ENCODE measurements at places on chromosomes 11 and 22. TPM values are rescaled to one million over a fixed set of nuclear protein-coding genes. Genes with fewer than 3 reads are reported as not detected.

- DNase-seq: no peak
Observed at GRCh38 chr22:45731041-45731797, 59.6 kb downstream of the ATXN10 start.

DNA sequence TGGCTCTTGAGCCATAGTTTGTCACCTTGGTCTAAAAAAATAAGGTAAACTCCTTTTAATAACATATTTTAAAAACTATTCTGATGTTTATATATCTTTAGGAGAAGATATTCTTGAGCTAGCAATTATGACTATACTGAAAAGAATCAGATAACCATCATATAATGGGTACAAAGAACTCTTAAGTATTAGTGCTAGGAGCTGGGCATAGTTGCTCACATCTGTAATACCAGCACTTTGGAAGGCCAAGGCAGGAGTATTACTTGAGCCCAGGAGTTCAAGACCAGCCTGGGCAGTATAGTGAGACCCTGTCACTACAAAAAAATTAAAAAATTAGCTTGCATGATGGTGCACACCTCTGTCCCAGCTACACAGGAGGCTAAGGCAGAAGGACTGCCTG lies 54.0 kb upstream of the B3GNT6 start:
- no peak for DNase-seq

GRCh38 chr22:17969701-17970113 lies 54.7 kb downstream of the MICAL3 start:
- DNase-seq: no peak

PAMR1 gene
- total RNA-seq: 2.3 TPM

MS4A6A gene
- total RNA-seq: 0.16 TPM

DNA sequence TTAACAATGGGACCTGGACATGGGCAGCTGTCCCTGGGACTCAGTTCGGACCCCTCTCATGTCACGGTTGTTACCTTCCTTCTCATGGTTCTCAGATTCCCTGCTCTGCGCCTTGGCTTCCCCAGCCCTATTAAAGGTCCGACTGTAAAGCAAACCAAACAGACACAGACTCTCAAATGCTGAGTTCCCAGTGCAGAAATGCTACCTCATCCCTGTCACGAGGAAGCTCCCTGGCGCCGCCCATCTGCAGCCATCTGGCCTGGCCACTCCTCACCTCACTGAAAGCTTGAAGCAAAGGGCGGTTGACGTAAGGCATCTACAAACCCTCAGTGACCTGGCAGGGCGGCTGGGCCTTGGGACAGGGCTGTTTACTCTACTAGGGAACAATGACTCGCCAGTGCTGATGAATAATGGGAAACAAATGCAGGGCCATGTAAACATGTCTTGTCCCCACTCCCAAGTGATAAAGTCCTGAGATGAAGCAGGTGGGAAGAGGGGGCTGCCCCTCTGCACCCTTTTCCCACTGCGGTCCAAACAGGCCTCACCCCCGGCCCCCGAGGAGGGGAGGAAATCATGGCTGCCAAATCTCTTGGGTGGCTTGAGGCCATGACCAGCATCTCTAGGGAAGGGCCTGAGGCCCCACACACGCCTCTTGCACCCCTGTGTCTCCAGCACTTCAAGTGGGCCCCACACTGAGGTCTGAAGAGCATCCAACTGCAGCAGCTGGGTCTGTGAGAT lies 49.3 kb downstream of the SCUBE1 start:
- DNase-seq: no peak

FOXRED1 gene
- 64.4 TPM for total RNA-seq

- no peak for DNase-seq
Observed at GRCh38 chr11:110098645-110099044, 5.5 kb downstream of the ZC3H12C start.

TRIM29 gene
- 0.11 TPM for total RNA-seq

- peak; percentile 23 for DNase-seq
Observed at GRCh38 chr22:20531404-20532201, 24.2 kb downstream of the MED15 start.

KRTAP5-11 gene
- not detected for total RNA-seq

ABCC8 gene
- 4.1 TPM for total RNA-seq

PARVA gene
- total RNA-seq: 10.4 TPM

GRCh38 chr22:20464096-20464614 lies 26.5 kb upstream of the SCARF2 start:
- DNase-seq: no peak

GRCh38 chr11:44824300-44824704 lies 97.5 kb downstream of the TSPAN18 start:
- peak; percentile 67 for DNase-seq

FAR1 gene
- total RNA-seq: 58.8 TPM

CHRM1 gene
- total RNA-seq: not detected

GRCh38 chr11:119419834-119420492 lies 3.0 kb downstream of the THY1 start:
- no peak for DNase-seq

OR56A1 gene
- total RNA-seq: 0.35 TPM

- no peak for DNase-seq
Observed at GRCh38 chr11:92246630-92247029, 22.0 kb downstream of the FAT3 start.

HEPACAM gene
- not detected for total RNA-seq

CYB561A3 gene
- total RNA-seq: 34.3 TPM

TMPRSS4 gene
- total RNA-seq: 1.4 TPM

OR51I1 gene
- total RNA-seq: not detected

ANO1 gene
- total RNA-seq: 5.0 TPM

DNA sequence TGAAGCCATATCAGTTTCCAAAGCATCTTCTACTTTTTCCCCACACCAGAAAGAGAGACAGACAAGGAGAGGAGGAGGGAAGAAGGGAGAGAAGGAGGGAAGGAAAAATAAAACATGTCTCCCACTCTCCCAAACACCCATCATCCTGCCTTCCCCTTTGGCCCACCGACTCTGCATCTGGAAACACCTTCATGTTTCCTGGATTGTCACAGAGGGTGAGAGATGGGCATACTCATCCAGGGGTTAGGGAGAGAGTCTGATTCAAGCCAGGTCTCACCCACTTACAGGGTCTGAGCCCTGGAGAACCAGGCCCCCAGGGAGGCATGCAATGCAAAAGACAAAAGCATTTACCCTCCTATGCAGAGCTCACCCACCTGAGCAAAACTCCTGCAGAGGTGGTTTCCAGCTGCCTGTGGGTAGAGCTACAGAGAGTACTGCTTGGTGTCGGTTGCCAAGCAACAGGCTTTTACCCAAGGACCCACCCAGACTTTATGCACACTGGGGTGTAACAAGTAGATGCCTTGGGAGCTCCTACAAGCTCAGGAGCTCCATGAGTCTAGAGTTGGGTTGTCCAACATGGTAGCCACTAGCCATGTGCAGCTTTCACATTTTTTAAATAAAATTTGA lies 33.4 kb downstream of the MN1 start:
- no peak for DNase-seq

OR52D1 gene
- not detected for total RNA-seq

DNA sequence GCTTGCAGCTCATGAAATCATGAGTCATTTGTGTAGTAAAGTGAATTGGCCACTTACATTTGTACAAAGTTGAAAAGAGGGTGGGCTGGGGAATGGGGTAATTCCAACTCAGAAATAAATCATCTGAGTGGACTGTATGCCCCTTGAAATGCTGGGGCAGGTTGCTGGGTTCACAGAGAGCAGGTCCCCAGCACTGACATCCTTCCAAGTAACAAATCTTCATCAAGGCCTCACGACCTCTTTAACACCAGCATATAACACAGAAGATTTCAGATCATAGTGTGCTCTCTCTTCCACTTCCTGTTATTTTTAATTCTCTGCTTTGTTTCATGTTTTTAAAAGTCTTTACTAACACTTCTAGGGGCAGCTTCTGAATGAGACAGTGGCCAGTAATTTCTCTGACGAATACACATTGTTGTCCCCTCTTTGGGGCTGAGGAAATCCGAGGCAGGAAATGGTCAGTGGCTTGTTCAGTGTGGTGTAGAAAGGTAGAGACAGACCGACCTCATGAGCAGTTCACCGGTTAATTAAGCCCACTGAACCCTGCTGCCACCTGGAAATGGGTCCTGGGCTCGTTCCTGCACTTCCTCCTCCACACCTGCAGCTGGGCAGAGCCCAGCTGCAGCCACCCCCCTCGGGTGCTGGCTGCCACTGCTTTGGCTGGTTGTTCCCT lies 127.7 kb downstream of the MAML2 start:
- no peak for DNase-seq

DNA sequence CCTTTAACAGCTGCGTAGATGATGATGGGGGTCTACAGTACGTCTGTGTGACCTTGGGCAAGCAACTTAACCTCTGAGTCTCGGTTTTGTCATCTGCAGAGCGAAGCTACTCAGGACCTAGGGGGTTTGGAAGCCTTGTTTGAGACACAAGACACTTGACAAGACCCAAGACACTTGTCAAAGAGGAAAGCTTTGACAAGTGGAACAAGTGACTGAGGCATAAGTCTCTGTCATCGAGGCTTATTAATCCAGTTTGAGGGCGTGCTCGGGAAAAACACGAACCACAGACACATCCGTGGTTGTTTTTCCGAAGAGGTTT lies 732 bp upstream of the PC start:
- no peak for DNase-seq

ABCG4 gene
- total RNA-seq: 4.4 TPM

DNA sequence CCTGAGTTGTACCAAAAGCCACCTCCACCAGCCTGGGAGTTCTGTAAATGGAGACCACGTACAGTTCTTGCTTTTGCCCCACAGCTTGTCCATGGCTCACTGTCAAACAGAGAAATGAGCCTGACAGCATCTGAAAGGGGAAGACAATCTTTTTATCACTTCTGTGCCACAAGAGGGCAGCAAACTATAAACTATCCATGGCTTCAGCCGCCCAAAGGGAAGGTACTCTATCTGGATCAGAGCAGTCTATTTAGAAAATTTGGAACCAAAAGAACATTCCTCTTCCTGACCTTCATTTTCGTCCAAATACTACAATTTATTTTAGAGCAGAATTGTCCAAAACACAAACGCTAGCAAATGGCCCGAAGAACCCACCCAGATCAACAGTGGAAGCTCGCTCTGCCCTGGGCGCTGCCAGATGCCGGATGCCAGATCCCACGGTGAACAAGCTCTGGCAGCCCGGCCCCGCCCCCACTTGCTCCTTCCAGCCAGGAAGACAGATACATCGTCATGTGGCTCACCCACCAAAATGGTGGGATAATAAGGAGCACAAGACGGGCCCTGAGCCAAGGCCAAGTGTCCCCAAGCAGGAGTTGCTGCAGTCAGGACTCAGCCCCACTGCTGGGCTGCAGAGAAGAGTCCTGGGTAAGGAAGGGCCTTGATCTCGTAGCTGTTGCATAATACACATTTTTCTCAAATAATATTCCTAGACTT lies 23.9 kb upstream of the SCGB1A1 start:
- peak; percentile 78 for DNase-seq

PGR gene
- total RNA-seq: 0.05 TPM

All from WTC11 (cell line).